Activated T-cell treated with anti-CD3 and anti-CD28 coated beads, Interleukin-2, amount 50 U/mL, for 24 hours (primary cell): ENCODE measurements at places on chromosomes 16 and 17.

GRCh38 chr16:35134471-35134870 is 1675.1 kb downstream of the TP53TG3F start:
- DNase-seq, result no peak

DNA sequence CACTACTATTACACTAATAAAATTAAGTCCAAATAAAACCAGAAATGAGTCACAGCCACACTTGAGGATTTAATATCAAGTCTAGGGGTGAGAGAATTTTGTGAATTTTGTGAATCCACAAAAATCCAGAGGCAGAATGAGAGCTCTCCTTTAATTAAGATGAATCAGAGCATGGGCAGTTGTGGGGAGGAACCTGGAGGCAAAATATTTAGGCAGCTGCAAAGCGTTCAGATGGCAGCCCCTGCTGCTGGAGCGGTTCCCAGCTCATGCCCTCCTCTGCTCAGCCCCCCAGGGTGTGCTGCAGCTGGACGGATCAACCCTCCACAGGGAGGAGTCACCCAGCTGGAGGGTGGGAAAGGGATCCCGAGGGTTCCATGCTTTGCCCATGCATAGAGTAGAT is 43.4 kb upstream of the IRX6 start:
- no peak for DNase-seq

DNA sequence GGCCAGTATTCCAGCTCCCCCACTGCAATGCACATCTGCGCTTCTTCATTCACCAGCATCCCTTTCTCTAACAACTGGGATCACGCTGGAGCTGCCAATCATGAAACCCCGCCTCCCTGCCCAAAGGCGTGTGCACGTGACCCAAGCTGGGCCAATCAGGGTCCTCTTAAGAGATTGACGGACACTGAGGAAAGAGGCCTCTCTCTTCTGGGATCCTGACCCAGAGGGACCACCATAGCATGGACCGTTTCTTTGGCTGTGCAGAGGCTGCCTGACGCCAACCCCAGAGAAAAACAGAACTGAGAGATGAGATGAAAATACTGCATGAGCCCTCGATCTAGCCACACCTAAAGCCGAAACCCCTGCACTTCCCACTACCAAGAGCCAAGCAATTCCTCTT is 32.0 kb downstream of the COTL1 start:
- no peak for DNase-seq

- no peak for DNase-seq
Measured at GRCh38 chr17:69717214-69717613, 302.7 kb downstream of the MAP2K6 start.

DNA sequence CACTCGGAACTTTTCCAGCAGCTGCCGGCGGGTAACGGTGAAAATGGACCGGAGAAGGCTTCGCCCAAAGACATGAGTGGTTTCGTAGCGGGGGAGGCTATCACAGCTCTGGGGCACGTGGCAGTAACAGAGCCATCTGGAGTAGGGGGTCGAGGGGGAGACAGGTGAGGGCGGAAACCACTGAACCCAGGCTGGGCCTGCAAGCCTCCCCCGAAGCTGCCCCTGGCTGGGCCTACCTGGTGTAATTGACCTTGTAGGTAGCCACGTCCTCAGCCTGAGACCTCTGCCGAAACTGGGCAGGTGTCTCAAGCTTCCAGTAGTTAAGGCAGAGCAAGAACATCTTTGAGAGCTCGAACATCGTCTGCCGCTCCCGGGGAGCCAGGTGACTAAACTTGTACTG is 1.9 kb downstream of the KAT2A start:
- DNase-seq, result no peak

GRCh38 chr17:58270476-58271215 is 10.1 kb downstream of the MPO start:
- no peak for DNase-seq

DNA sequence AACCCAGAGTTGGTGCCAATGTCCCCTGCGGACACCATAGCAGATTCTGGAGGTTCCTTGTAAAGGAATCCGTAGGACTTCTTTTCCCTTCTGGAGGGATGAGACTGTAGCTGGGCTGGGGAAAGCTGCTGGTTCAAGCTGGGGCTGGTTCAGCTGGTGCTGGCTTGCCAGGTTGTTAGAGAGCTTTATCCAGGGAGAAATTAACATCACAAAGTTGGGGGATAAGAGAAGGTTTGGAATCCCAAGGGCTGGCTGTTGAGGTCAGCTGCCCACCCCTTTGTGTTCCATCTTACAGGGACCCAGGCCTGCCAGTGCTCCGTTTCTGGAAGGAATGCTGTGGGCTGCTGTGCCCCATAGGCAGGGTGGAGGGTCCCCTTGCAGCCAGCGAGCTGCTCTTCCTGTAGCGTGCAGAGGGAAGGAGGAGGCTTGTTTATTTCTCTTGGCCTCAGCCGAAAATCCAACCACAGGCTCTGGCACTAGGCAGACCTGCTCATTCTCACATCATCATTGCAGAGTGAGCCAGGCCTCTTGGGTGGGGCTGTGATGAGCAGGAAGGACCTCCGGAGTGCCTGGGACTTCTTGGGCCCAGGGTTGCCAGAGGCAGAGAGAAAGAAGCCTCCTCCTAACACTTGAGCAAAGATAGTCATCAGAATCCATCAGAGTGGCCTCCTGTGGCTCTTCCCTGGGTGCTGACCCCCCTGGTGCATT is 251.1 kb downstream of the SEC14L1 start:
- DNase-seq, result peak; percentile 57

- DNase-seq, result peak; percentile 85
Measured at GRCh38 chr16:50548125-50548908, at the start of gene NKD1. Gene NKD1 (plus strand): TSS chr16:50548396. CDS start chr16:50548554, 158 bp downstream.

DNA sequence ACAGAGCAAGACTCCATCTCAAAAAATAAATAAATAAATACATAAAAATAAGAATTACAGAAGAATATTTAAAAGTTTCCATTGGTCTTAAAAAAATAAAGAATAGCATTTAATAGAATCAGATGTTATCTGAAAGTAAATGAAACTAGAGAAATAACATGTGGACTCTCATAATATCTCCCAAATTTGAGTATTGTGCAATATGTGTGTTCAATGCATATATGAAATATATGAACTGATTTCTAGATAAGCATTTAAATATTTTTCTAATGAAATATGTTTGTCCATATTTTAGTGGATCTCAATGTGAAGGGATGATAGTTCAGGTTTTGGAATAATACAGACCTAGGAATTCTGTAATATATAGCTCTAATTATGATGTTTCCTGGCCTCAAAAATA is 265.9 kb upstream of the PMFBP1 start:
- no peak for DNase-seq

- DNase-seq, result no peak
Measured at GRCh38 chr16:59635674-59636073, 901.6 kb upstream of the GOT2 start.

DNA sequence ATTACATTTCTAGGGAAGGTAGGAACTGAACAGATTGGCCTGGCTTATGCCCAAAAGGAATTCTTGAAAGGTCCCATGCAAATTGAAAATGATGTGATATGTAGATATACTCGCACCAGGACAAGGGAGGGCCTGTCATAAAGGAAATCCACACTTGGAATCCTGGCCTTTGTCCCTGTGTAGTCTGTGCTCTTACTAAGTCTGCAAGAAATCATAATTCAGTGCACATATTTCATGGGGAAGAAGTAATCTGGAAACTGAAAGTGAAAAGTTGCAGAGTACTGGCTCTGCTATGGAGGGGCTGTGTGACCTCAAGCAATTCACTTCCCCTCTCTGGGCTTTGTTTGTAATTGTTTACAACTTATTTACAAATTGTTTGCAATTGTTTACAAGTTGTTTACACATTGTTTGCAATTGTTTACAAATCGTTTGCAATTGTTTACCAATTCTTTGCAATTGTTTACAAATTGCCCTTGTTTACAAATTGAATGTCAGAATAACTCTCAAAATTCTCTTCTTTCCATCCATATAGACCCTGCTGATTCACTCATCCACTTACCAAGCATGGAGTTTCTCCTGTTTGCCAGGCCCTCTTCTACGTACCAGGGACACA is 12.9 kb downstream of the SCNN1G start:
- DNase-seq, result no peak

GRCh38 chr17:72139212-72139611 is 18.4 kb downstream of the SOX9 start:
- no peak for DNase-seq

DNA sequence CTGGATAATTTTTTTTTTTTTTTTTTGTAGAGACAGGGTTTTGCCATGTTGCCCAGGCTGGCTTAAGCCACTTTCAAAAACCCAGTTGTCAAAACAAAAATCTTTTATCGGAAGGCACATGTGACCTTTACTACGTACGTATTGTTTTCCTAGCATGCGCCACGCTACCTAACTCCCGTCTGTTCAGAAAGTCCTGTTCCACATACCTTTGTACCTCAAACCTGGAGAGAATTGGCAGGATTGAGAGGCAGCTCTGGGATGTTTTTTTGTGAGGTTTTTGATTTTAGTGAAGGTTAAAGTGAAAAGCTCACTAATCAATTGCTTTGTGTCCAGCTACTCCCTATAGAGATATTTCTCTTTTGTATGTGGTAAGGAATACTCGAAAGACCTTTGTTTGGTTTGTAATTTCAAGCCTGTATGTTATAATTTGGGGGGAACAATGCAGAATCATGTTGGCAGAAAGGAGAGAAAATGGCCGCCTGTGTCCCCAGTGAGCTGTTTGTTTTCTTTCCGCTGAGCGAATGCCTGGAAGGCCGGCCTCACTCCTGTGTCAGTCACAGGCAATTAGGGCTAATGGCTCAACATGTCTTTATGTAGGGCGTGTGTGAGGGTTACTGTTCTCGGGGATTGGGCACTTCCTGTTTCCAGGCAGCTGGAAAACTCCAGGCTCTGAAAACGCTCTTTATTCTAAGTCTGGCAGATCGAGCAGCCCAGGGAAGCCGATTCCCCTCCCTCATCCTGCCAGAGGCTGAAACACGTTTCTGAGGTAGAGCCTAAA is 60.8 kb upstream of the CLEC18A start:
- no peak for DNase-seq

GRCh38 chr17:18004345-18004744 is 31.7 kb downstream of the DRC3 start:
- DNase-seq, result no peak

GRCh38 chr17:35705230-35705629 is 26.2 kb upstream of the RASL10B start:
- no peak for DNase-seq

DNA sequence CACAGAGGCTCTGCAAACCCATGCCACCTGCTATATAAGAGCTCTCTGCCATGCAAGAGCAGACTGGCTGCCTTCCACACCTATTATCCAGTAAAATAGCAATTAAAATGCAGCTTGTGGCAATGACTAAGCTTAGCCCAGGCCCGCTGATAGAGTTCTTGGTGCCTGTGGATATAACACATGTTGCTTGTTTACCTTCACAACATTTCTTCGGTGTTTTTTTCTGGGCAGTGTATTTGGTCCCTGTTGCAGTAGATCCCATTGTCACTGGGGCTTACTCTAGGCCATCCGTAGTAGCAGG is 63.5 kb downstream of the SPECC1 start:
- DNase-seq, result no peak

GRCh38 chr17:35793257-35793656 is 2.2 kb downstream of the MMP28 start:
- DNase-seq, result no peak
